Dermis blood vessel endothelial cell (primary cell): ENCODE measurements at places on chromosomes 13 and 19. TPM values are rescaled to one million over a fixed set of nuclear protein-coding genes. Genes with fewer than 3 reads are reported as not detected.

DNA sequence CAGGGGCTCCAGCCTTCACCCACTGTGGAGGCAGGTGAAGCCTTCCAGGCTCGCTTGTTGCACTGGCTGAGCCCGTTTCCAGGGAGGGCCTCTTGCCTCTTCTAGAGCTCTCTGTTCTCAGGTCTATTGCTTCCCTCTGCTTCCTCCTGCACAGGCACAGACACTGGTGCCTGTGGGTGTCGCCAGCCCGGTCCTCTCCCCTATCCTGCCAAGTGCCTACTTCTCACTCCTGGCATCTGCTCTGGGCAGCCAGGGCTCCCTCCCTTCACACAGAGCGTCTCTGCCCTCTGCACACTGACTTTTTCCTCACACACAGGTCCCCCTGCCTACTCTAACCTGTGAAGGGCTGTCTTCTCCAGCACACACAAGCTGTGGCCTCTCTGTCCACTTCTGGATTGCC, 60.3 kb downstream of the SLC7A9 start:
- no peak for DNase-seq

- DNase-seq, result peak; percentile 86
Measured at GRCh38 chr19:37655301-37655688, at the start of gene ZFP30. ZFP30 (minus strand) TSS chr19:37655465; CDS start chr19:37647822, 7,643 bp downstream.

DNA sequence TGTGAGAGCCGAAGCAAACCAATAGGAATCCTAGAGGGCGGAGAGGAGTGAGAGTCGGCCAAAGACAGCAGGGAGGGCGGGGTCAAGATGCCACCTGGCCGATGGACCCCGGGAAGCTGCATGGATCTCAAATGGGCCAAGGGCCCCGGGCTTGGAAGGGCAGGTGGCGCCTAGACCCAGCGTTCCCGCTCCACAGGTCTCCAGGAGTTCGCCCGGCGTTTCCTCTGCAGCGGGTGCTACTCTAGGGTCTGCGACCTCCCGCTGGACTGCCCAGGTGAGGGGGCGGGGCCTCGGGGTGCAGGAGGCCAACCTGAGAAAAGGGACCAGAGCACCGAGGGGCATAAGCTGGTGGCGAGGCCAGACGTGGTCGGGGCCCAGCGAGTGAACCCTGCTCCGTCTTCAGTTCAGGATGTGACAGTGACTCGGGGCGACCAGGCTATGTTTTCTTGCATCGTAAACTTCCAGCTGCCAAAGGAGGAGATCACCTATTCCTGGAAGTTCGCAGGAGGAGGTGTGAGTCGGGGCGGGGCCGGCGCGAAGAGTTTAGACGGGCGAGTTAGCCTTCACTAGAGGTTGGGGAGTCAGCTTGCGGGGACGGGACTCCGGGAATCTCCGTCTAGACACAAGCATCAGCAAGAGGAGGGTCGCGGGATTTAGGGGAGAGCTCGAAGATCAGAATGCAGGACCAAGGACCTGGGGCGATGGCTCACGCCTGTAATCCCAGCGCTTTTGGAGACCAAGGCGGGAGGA, 9.9 kb downstream of the SPACA6 start:
- DNase-seq, result no peak

- DNase-seq, result no peak
Measured at GRCh38 chr13:80374444-80374843, 33.5 kb upstream of the SPRY2 start.

Gene COMP
- total RNA-seq, result not detected in 2 replicates
